Tibial artery (tissue), 4 donors: ENCODE measurements at places on chromosomes 13 and 19.
A peak's percentile ranks its signal among the peaks of the same experiment; 100 is the strongest.

- H3K4me3 ChIP-seq, result no peak overlapping the region
- no peaks in the 10 kb centered on the region for H3K27me3 ChIP-seq
- no peaks in the 10 kb centered on the region for H3K4me1 ChIP-seq
- no peaks in the 10 kb centered on the region for H3K36me3 ChIP-seq
- no peak for DNase-seq
- no peak overlapping the region for H3K27ac ChIP-seq
Measured at GRCh38 chr13:107843281-107843680, 372.1 kb downstream of the LIG4 start.

DNA sequence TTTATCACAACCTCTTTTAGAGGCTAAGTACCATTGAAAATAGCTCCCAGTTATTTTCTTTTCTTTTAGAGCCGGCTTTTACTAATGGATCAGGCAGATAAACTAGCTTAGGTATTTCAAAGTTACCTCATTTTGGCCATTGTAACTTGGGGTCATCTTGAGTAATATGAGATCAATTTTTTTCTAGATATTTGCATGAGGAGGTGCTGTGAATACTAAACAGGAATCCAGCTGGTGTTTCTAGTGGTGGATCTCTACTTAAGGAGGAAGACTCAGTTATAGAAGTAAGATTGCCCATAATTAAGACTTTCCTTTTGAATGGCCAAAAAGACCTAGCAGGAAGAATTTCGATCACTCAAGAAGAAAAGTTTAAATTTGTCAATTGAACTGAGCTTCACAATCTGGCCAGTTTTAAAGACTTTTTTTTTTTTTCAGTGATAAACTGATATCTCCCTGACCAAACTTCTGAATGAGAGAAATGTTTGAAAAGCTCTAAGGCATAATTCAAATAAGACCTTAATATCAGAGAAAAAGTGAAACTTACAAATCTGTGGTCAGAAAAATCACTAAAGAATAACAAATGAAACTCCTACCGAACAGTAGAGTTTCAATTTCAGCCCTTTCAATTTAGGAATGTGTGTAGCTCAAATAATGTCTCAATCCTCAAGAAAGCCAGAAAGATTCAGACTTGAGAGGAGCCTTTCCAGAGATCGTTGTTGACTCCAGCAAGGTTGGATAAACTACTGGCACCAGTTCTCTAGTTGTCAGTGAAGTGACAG, 11.6 kb upstream of the NAA16 start:
- no peak for DNase-seq
- no peaks in the 10 kb centered on the region for H3K36me3 ChIP-seq
- no peaks in the 10 kb centered on the region for H3K4me1 ChIP-seq
- no peak overlapping the region for H3K27ac ChIP-seq

DNA sequence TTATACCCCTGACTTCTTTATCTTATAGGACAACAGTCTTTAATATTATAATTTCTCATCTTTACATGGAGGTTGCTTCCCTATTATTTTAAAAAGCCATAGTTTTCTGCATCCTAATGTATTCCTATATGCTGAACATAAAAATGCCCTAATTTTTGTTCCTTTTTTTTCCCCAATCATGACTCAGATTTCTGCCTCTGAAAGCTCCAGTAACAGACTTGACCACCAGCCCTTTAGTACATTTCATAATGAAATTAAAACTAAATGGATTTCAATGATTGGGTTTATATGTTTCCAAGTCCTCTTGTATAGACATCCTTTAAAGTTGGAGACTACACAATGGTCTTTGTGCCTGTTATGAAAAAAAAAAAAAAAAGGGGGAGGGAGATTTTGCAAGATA, 712.5 kb downstream of the DIAPH3 start:
- no peaks in the 10 kb centered on the region for H3K4me1 ChIP-seq
- no peak overlapping the region for H3K27ac ChIP-seq
- DNase-seq, result no peak

DNA sequence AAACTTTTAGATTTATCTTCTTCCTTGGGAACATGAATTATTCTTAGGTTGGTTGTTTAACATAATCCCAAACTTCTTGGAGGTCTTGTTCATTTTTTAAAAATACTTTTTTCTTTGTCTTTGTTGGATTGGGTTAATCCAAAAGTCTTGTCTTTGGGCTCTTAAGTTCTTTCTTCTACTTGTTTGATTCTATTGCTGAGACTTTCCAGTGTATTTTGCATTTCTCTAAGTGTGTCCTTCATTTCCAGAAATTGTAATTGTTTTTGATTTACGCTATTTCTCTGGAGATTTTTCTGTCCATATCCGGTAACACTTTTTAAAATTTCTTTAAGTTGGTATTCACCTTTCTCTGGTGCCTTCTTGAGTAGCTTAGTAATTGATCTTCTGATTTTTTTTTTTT, 9.8 kb upstream of the KLK15 start:
- no peaks in the 10 kb centered on the region for H3K27me3 ChIP-seq
- H3K36me3 ChIP-seq, result no peaks in the 10 kb centered on the region
- no peak for DNase-seq
- no peak overlapping the region for H3K27ac ChIP-seq
- no peaks in the 10 kb centered on the region for H3K4me1 ChIP-seq

DNA sequence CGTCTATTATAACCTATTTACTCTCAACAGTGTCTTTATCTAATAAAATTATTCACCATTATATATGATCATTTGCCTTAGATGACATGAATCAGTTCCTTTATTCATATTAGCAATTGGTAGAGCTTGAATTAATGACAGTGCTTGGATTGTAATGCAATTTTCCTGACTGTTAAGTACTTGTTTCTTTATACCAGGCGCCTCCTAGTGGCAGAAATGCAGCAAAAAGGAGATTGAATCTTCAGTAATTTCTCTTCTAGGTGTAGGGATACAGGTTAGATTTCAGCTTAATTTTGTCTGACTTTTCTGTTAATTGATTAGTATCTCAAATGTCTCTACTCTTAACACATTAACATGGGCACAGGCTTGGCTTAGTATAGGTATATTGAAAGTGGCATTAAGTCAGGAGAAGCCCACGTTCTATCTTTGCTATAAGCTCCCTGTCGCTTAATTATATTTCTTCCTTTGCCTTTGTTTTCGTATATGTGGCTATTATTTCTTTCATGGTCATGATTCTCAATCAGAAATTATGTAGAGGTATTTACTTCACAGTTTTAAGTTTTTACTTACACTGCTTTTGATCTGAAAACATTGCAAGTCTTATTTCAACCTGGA, 9.1 kb upstream of the LHFPL6 start:
- no peaks in the 10 kb centered on the region for H3K4me1 ChIP-seq
- H3K4me3 ChIP-seq, result no peak overlapping the region
- H3K36me3 ChIP-seq, result no peaks in the 10 kb centered on the region
- no peak for DNase-seq

GRCh38 chr19:10796653-10797052, 39.4 kb downstream of the TMED1 start:
- no peak overlapping the region for H3K27ac ChIP-seq
- H3K27me3 ChIP-seq, result no peaks in the 10 kb centered on the region
- H3K4me1 ChIP-seq, result no peaks in the 10 kb centered on the region
- H3K4me3 ChIP-seq, result no peak overlapping the region
- DNase-seq, result no peak
- H3K36me3 ChIP-seq, result peaks cover 100% of the 10 kb centered on the region

GRCh38 chr19:38690146-38690545, 42.7 kb downstream of the ACTN4 start:
- peak overlapping the region; percentile 90 for H3K27ac ChIP-seq
- no peak overlapping the region for H3K4me3 ChIP-seq
- DNase-seq, result no peak
- H3K27me3 ChIP-seq, result no peaks in the 10 kb centered on the region
- peaks cover 83% of the 10 kb centered on the region for H3K4me1 ChIP-seq
- H3K36me3 ChIP-seq, result no peaks in the 10 kb centered on the region

DNA sequence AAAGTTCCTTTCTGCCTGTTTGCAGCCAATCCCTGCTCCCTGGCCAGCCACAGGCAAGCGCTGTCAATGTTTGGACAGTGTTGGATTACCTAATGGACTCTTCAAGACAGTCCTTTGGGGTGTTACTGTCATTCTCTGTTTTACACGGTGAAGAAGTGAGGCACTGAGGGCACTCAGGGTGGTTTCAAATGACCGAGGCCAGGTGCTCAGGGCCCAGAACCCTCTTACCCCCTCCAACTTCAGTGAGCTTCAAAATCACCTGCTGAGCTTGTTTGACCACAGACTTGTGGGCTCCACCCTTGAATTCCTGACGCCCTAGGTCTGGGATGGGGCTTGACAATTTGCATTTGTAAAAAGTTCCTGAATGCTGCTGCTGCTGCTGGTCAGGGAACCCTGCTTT, 97.9 kb downstream of the GGACT start:
- no peak for DNase-seq
- no peak overlapping the region for H3K27ac ChIP-seq
- H3K4me3 ChIP-seq, result no peak overlapping the region
- no peaks in the 10 kb centered on the region for H3K36me3 ChIP-seq

DNA sequence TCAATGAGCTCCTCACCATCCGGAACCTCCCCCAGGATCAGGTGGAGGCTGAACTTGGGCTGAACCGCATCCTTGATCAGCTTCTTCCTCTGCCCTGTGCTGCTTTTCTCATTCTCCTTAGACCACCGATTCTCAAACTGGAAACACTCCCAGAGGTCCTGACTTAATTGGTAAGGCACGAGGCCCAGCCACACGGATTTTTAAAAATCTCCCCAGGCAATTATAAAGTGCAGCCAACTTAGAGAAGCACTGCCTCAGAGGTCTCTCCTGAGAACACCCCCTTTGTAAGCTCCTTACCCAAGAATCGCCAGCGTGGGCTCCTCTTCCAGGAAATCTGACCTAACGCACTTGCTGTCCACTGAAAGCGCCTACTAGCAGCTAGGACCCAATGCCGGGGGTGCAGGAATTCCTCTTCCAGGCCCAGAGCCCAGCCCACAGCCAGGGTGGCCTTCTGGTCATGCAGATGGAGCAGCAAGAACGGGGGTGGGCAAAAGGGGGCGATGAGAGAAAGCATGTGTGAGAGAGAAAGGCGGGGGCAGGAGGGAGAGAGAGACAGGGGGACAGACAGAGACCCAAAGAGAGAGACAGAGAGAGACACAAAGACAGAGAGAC, 66.9 kb upstream of the CACNA1A start:
- no peaks in the 10 kb centered on the region for H3K36me3 ChIP-seq
- H3K27ac ChIP-seq, result no peak overlapping the region

- peaks cover 5% of the 10 kb centered on the region for H3K4me1 ChIP-seq
- DNase-seq, result no peak
- H3K27ac ChIP-seq, result peak overlapping the region; percentile 77
- no peaks in the 10 kb centered on the region for H3K27me3 ChIP-seq
Measured at GRCh38 chr19:2554856-2555255, 78.9 kb downstream of the GADD45B start.

DNA sequence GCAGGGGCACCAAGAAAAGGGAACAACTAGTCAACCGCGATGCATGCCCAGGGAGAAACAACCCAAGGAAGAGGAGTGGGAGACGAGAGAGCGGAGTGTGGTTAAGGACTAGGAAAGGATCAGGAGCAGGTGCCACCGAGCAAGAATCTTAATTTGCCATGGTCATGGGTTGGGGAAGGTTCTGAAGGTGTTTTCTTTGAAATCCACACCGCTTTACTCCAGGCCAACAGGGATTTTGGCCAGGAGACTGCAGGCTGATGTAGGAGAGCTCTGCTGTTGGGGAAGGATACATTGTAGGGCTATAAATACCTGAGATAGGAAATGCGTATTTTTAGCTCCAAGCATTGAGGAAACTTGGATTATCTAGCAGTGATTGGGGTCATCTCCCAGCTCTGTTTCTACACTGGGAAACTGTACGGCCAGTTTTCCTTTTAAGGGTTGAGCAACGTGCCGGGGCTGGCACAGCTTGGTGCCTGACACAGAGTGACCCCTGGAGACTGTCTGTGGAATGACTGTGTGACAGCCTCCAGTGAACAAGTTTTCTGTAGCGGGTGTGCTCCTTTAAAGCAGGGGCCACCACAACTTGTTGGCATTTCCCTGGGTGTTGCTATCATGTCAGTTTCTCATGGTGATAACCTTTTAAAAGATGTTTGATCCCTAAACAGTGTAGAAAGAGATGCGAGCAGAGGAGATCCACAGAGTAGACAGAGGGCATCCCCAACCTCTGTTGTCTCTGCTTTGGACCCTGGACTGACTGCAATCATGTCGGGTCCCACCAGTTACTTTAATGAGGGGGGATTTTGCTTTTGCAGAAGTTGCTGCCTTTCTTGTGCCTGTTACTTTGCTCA, 34.3 kb downstream of the ZNF536 start:
- no peaks in the 10 kb centered on the region for H3K4me1 ChIP-seq
- no peaks in the 10 kb centered on the region for H3K27me3 ChIP-seq
- no peaks in the 10 kb centered on the region for H3K36me3 ChIP-seq

GRCh38 chr19:10764340-10764894, 46.5 kb downstream of the DNM2 start:
- H3K27ac ChIP-seq, result no peak overlapping the region
- no peak for DNase-seq
- H3K36me3 ChIP-seq, result no peaks in the 10 kb centered on the region
- H3K4me1 ChIP-seq, result no peaks in the 10 kb centered on the region

GRCh38 chr13:74289861-74290773, 155.9 kb upstream of the KLF12 start:
- H3K27ac ChIP-seq, result no peak overlapping the region
- no peak for DNase-seq
- H3K36me3 ChIP-seq, result no peaks in the 10 kb centered on the region
- H3K4me1 ChIP-seq, result peaks cover 32% of the 10 kb centered on the region
- peak overlapping the region; percentile 6 for H3K4me3 ChIP-seq
- H3K27me3 ChIP-seq, result no peaks in the 10 kb centered on the region

DNA sequence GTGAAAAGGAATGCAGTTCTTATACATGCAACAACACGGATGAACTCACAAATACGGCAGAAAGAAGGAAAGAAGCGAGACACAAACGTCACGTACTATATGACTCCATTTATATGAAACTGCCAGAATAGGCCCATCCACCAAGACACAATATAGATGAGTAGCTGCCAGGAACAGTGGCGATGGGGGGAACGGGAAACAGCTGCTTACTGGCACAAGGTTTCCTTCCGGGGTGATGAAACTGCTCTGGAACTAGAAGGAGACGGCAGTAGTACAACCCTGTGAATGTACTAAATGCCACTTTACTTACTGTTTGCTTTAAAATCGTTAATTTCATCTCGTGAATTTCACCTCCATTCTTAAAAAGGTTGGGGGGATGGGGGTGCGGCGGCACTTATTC, 28.9 kb downstream of the MLLT1 start:
- H3K27ac ChIP-seq, result no peak overlapping the region
- H3K4me1 ChIP-seq, result peaks cover 12% of the 10 kb centered on the region
- peaks cover 8% of the 10 kb centered on the region for H3K36me3 ChIP-seq
- no peak overlapping the region for H3K4me3 ChIP-seq
- no peak for DNase-seq

DNA sequence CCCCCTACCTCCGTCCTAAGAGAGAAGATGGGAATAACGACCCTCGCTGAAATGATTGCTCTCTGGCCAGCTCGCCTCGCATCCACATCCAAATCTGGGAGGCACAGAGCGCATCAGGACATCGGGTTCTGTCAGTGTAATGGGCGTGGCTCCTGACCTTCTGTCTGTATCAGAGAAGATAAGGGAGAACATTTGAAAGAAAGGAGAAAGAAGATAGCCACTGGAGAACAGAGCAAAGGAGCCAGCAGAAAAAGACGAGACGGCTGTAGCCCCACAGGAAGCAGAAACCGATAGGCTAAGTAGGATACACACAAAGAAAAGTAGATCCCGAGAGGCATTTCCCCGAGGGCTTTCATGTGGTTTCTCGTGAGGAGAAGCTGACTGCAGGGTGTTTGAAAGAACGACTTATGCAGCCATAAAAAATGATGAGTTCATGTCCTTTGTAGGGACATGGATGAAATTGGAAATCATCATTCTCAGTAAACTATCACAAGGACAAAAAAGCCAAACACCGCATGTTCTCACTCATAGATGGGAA, 14.0 kb upstream of the GJB2 start:
- DNase-seq, result no peak
- H3K4me3 ChIP-seq, result no peak overlapping the region
- no peaks in the 10 kb centered on the region for H3K4me1 ChIP-seq
- H3K36me3 ChIP-seq, result no peaks in the 10 kb centered on the region
- H3K27me3 ChIP-seq, result peaks cover 29% of the 10 kb centered on the region
